Right hindlimb (tissue), 1 donor: ENCODE measurements at places on chromosomes 1 and 21.

DNA sequence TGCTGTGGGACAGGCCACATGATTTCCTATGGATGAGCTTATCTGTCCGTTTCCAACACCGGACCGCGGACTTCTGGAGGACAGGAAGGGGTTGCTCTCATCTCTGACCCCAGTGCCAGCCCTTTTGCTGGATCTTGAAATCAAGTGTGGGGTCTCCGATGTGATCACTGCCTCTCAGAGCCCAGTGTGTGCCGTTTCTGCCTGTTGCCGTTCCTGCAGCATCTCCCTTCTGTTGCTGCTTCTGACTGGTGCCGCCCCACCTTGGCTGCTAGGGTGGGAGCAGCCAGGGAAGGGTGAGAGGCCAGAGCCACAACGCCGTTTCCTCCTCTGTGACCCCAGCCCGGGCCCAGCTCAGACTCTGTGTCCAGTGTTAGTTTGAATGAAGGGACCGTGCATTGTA, 67.3 kb upstream of the WNT4 start:
- DNase-seq, result no peak

- DNase-seq, result peak; percentile 40
These were observed 930 bp downstream of the DHCR24 start for GRCh38 chr1:54885807-54886723.

GRCh38 chr1:54037476-54037875, 15.5 kb downstream of the TMEM59 start:
- no peak for DNase-seq

DNA sequence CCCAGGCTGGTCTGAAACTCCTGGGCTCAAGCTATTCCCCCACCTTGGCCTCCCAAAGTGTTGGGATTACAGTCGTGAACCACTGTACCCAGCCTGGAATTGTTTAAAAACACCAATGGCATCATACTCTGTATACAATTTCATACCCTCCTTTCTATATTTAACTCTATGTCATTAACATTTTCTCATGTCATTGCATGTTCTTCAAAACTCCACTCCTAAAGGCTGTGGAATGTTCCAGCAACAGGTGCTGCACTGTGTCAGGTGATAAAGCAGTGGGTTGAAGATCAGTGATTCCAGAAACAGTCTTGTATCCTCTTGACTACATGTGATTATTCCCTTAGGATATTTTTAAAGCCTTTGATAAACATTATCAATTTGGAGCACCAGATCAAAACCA, 36.7 kb upstream of the GRHL3 start:
- no peak for DNase-seq

DNA sequence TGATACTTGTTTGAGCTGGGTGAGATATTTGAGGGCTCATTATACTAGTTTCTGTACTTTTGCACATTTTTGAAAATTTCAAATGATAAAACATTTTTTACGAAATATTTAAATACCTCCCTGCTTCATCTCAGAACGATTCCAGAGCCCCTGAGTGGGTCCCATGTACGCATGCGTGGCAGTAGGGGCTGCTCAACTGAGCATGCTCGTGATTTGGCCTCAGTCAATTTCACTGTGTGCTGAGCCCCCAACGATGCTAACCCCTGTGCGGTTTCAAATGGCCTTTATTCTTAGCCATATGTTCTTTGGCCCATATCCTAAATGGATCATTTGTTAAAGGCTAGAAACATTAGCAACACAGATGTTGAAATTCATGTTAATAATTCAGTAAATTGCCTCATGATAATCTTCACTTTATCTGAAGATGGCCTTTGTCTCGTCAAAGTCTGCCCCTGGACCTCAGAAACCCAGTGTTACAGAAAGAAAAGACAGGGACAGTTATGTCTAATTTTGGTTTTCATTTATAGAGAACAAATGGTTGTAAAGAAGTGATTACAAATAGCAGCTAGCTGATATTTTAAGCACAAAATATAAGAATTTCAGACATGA, 108.2 kb downstream of the MRPS6 start:
- no peak for DNase-seq

GRCh38 chr1:86739648-86740509, 35.5 kb downstream of the SH3GLB1 start:
- no peak for DNase-seq

DNA sequence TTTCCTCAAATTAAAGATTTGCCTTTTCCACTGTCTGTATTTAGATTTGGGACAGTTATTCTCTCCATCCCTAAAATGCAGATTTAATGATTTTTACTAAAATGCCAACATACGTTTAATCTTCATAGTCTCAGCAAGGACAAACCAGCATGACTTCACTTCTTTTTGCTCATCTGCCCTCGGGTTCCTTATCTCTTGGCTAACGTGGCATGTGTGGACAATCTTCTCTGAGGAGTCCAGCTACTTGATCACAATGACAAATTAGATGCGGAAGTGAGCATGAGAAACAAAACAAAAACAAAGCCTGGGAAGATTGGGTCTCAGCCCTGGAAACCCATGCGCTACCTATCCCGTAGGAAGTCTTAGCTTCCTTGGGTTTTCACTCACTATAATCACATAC, 1.0 kb downstream of the MRAP start:
- no peak for DNase-seq

DNA sequence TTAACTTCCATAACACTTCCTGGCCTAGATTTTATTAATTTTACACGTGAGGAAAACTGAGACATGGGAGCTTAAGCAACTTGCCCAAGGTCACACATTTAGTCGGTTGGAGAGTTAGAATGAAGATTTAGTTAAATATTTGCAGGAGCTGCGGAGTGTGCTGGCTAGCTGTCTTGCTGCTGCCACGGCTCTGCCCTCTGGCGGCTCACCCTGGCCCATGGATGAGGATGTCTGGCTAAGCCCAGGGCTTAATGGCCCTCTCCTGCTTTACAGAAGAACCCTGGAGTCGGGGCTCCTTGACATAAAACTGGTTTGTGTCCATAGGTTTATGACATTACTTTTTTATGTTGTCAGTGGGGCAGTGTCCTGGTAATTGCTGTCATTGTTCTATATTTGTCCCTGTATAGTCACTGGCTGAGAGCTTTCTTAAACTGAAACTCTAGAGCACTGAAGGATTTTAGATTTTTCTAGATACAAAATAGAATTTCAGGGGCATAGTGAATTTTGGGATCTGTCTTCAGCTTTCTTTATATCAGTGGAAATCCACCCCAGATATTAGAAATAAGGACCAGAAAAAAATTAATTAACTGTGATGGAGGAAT, 88.9 kb upstream of the WLS start:
- peak; percentile 76 for DNase-seq

GRCh38 chr1:16396591-16396990, 29.5 kb downstream of the SZRD1 start:
- peak; percentile 51 for DNase-seq

- no peak for DNase-seq
These were observed 161.3 kb downstream of the TSEN15 start for GRCh38 chr1:184212649-184213314.
